ENCODE measurements at places on chromosomes 4 and X. TPM values are rescaled to one million over a fixed set of nuclear protein-coding genes. Genes with fewer than 3 reads are reported as not detected.

DNA sequence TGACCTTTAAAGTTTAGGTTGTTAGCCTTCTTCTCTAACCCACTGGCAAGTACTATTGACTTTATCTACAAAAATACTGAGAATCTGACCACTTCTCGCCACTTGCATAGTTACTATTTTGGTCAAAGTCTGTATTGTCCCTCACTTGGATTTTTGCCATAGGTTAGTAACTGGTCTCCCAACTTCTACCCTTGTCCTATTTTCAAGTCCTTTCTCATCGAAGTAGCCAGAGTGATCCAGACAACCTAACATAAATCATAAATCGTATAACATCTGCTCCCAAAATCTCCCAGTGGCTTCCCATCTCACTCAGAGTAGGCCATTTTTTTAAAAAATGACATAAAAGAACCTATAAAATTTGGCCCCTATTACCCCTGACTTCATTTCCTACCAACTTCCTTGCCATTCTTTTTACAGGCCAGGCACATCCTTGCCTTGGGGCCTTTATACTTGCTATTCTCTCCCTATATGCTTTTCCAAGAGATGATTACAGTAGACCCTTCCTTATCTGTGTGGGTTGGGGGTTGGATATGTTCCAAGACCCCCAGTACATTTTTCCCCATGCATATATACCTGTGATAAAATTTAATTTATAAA, 29.0 kb downstream of the WDFY3 start:
- DNase-seq = peak; percentile 32

GRCh38 chr4:68175562-68176155, 46.0 kb upstream of the TMPRSS11F start:
- peak; percentile 10 for DNase-seq

DNA sequence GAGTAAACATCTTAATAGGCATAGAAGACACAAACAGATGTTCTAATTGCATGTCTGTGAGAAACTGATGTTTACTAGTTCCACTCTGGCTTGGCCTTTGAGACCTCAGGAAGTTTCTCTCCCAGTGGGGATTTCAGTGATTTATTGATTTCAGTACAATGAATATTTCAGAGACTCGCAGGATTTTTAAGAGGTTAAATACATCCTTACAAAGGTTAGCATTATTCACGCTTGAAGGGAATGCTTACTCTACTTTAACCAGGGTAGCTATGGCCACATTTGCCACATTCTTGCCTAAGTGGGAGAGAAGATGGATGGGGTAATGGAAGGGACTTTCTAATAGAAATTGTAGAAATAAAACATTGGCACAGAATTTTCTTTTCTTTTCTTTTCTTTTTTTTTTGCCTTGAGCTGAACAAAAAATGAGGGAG, 480.1 kb downstream of the SPRY1 start:
- DNase-seq = no peak

DNA sequence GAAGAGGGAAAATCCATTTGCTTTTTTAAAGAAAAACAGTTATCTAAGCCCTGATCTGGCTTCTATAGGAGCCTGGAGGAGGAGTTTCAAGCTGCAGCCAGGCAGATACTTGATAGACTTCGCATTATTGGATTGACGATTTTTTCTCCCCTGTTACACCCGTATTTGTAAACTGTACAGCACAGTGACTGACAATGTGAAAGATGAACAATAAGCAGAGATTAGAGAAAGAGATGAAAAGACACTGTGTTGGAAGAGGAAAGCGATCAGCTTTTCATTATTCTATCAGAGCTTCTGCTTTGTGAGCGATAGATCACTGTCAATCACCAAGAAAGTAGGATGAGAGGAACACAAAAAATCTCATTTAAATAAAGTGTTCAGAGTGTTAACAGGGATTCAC, 639.2 kb downstream of the TLL1 start:
- no peak for DNase-seq

DNA sequence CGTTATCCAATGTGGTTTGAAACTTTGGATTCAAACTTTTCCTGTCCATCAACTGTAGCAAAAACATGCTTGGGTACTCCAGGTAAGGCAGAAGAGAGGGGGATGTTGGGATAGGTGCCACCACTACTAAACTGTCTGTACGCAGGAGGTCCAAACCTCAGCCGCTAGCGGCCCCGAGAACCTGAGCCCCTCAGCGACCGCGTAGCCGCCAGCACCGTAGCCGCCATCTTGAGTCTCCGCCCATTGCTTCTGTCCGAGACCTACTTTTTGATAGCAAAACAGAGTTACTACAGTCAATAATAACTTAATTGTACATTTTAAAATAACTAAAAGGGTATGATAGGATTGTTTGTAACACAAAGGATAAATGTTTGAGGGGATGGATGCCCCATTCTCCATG, 119.9 kb upstream of the GRID2 start:
- DNase-seq = no peak

- peak; percentile 69 for DNase-seq
Observed at GRCh38 chr4:169225058-169225751, 45.6 kb downstream of the SH3RF1 start.

- no peak for DNase-seq
Observed at GRCh38 chr4:62269918-62270317, 1069.8 kb downstream of the ADGRL3 start.

DNA sequence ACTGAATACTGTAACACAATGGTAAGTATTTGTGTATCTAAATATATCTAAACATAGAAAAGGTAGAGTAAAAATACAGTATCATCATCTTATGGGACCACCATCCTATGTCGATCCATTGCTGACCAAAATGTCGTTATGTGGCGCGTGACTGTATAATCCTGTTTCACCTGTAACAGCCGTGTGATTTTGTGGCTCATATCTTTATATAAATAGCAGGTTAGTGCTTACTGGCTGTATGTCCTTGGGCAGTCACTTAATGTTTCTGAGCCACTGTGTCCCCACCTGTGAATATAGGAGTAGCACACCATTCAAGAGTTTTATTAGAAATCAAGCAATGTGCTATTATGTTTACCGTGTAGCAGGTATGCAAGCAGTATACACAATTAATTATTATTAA, 226.2 kb upstream of the FAT1 start:
- DNase-seq = no peak

DNA sequence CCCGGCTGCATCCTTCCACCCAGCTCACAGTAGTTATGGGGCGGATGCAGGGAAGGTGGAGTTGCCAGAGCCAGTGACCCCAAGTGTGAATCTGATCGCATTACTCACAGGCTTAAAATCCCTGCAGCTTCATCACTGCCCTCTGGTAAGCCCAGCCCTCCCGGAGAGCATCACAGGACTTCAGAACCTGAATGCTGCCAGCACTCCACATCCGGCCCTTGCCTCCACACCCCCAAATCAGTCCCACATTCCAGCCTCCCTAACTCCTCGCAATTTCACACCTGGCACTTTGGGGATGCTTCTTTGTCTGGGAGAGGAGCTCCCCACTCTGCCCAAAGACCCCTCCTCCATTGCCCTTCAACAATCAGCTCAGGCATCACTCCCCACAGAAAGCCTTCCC, 15.6 kb downstream of the RASL11B start:
- no peak for DNase-seq

- no peak for DNase-seq
Observed at GRCh38 chr4:7241597-7242125, 49.3 kb downstream of the SORCS2 start.

GRCh38 chr4:142913461-142914030, 67.4 kb upstream of the INPP4B start:
- no peak for DNase-seq

- DNase-seq = no peak
Observed at GRCh38 chr4:111228874-111229273, 606.0 kb upstream of the PITX2 start.

- DNase-seq = no peak
Observed at GRCh38 chrX:150005027-150005426, 66.7 kb upstream of the EOLA2 start.

DNA sequence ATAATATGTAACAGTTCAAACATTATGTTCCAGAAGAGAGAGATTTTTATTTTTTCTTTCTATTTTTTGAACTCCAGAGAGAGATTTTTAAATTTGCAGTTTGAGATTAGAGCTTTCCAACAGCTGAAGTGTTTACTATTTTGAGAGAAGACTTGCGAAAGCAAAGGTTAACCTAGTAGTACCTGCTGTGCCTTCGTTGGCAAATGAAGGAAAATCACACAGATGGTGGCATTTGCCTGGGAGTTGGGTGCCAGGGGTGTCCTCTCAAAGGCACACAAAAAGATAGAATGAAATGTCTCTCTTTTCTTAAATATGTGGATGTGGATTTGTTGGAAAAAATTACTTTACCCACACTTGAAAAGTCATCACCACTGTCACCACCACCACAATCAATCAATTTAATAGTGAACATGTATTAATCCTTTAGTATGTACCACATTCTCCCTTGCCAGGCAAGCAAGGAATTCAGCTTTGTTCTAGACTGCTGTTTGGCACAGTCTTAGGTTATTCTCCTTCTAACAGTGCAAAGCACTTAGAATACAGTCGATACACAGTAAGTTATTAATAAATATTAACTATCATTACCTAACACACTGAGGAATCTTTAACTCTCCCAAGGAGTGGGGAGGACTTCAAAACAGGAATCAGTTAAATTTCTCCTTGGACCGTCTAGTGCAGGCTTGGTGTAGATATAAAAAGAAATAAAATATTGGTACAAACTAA, 838.2 kb upstream of the FTHL17 start:
- no peak for DNase-seq

DNA sequence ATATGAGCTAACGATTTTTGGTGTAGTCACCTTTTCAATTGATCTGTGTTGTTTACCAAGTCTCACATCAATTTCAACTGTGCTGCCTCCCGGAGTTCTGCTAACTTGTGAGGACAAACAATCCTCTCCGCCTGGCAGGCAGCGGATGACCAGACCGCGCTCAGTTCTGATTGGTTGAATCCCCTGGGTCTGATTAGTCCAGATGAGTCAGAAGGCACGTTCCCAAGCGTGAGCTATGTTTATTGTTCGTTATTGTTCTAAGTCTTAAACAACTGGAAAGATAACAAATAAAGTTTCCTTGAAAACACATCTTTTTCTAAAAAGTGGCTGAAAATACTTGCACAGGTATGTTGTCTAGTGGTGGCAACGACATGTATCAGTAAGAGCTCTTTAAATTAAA, 37.9 kb upstream of the TRPC3 start:
- DNase-seq = peak; percentile 22

DNA sequence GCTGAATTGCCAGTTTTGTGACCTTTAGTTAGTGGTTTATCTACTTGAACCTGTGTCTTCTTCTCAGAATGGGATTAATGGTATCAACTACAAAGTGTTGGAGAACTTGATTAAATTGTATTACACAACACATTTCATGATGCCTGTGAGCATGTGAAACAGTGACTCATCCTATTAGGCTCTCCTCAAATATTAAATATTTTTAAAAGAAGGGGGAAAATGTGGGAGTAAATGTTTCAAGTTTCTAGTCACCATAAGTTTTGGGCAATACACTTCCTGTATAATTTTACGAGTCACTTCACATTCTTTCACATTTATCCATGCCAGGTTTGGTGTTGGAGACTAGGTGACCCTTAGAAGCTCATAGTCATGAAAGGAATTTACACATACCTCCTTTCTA, 147.0 kb downstream of the HS3ST1 start:
- no peak for DNase-seq

- DNase-seq = no peak
Observed at GRCh38 chr4:186712690-186713089, 11.0 kb downstream of the FAT1 start.

- no peak for DNase-seq
Observed at GRCh38 chrX:78063687-78064086, 40.4 kb upstream of the PGK1 start.

GRCh38 chr4:94038195-94038594, 169.5 kb upstream of the SMARCAD1 start:
- DNase-seq = no peak

DNA sequence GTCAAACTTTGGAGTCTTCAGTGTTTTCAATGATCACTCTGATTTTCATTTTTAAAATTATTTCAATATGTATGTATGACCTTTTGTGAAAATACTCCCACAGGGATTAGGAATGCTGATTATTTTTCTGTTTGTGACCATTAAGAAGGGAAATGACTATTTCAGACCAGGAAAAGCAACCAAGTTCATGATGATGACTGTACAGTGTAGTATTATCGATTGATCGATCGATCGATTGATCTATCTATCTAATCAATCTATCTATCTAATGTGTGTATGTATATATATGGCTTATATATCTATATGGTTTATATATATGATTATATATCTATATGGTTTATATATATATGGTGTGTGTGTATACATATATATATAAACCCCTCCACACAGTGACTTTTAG, 131.5 kb upstream of the VEGFC start:
- no peak for DNase-seq

- DNase-seq = no peak
Observed at GRCh38 chr4:178255172-178255571, 812.9 kb upstream of the AGA start.

GRCh38 chr4:106104276-106104675, 209.0 kb downstream of the NPNT start:
- DNase-seq = no peak

GRCh38 chr4:11130195-11130970, 298.3 kb downstream of the HS3ST1 start:
- no peak for DNase-seq

DNA sequence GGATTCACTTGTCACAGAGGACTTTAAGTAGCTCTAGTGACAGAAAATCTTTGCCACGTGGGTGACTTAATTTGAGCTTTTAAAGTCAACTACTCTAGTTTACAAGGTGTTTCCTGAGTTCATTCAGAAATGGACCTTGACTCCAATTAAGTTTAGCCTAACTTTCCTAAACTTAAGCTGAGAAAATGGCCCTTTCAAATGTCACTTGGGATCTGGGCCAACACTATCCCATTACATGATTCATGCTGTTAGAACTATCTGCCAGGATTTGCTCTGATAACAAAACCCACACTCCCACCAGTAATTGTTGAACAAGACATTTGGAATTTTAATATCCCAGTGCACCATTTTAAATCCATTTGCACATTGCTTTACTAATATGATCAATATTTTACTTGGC, 40.8 kb downstream of the C4orf46 start:
- DNase-seq = no peak

- no peak for DNase-seq
Observed at GRCh38 chr4:141009931-141010330, 123.3 kb downstream of the RNF150 start.

The AMELX gene
- total RNA-seq = not detected

The PDZD4 gene
- 0.20 TPM for total RNA-seq

The GAB3 gene
- total RNA-seq = 6.0 TPM

The GK2 gene
- not detected for total RNA-seq

The IL21 gene
- total RNA-seq = not detected

The PPBP gene
- not detected for total RNA-seq

The RPA4 gene
- 0.73 TPM for total RNA-seq

The CFAP97 gene
- 26.8 TPM for total RNA-seq

The GSPT2 gene
- total RNA-seq = 6.5 TPM

Data from pulmonary artery endothelial cell (primary cell).